ENCODE measurements at places on chromosomes 11 and 22. TPM values are rescaled to one million over a fixed set of nuclear protein-coding genes. Genes with fewer than 3 reads are reported as not detected.

DNA sequence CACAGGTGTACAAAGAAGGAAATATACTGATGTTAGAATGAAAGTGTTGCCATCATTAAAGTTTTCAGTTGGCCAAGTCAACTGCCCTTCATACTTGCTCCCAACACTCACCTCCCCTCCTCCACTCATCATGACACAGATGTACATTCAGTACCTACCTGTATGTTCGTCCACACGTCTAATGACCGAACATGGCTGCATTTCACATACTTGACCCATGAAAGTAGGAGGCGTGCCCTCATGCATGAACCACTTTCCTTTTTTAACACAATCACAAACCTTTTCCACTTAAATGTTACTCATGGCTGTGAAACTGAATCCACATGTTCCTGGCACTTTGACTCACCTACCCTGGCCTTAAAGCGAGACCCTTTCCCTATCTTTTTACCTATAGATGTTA, 3.2 kb upstream of the BUD13 start:
- no peak for DNase-seq

DNA sequence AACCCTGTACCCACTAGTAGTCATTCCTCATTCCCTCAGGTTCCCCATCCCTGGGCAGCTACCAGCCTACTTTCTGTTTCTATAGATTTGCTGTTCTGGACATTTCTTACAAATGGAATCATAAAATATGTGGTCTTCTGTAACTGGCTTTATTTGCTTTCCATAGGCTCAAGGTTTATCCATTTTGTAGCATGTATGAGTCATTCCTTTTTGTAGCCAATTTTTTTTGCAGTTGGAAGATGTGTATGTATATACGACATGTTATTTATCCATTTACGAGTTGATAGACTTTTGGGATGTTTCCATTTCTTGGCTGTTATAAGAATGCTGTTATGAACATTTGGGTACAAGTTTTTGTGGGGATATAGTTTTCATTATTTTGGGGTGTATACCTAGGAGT, 130.6 kb downstream of the WNT11 start:
- DNase-seq: no peak

DNA sequence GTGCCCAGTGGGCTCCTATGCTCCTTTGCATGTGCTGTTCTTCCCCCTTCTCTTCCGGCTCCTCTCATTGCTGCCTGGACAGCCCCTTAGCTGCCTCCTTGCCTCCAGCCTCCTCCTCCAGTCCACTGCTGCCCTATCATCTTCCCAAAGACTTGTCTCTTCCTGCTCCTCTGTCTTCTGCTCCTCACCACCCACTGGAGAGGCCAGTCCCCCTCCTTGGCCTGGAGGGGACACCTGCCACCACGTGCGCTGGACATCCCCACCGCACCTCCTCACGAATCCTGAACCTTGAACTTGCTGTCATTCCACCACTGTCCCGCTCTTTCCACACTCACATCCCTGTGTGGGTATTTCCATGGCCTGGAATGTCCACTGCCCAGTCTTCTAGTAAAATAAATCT, 49.8 kb downstream of the MICAL2 start:
- DNase-seq: no peak

GRCh38 chr11:69423611-69424385, 57.7 kb upstream of the LINC01488 start:
- DNase-seq: no peak

DNA sequence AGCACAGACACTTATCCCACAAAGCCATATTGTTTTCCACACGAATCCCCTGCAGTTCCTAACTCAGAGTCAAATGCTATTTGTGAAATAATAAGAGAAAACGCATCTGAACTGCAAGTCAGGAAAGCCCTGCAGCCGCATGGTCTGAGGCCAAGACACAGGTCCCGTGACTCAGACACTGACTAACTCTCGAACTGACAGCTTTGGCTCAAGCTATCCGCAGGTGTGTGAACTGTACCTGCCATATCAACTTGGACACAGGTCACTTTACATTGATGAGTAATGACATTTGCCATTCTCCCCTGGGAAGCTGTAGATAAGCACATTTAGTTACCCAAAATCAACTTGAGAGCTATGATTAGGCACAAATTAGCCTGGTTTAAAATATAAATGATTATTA, 34.9 kb upstream of the NFRKB start:
- no peak for DNase-seq

GRCh38 chr11:17585911-17586695, 39.0 kb downstream of the OTOG start:
- DNase-seq: no peak

GRCh38 chr11:20026629-20027555, 133.4 kb downstream of the DBX1 start:
- no peak for DNase-seq

Gene DNHD1
- total RNA-seq: 9.2 TPM

Gene DCHS1
- total RNA-seq: 0.89 TPM

- DNase-seq: no peak
Measured at GRCh38 chr11:13538044-13538443, 42.2 kb upstream of the PTH start.

- no peak for DNase-seq
Measured at GRCh38 chr11:8097926-8098325, 16.9 kb downstream of the TUB start.
